Psoas muscle (tissue), 8 donors: ENCODE measurements at places on chromosomes 2 and 18. TPM values are rescaled to one million over a fixed set of nuclear protein-coding genes. Genes with fewer than 3 reads are reported as not detected.

The ZNF892 gene
- 1.9 TPM for total RNA-seq

The METTL8 gene
- total RNA-seq, result 15.5 TPM

The ZAP70 gene
- 1.2 TPM for total RNA-seq

The FAM210A gene
- total RNA-seq, result 24.9 TPM

The LOXHD1 gene
- 0.11 TPM for total RNA-seq

The TEX44 gene
- not detected for total RNA-seq
